MCF 10A (cell line): ENCODE measurements at places on chromosomes 12 and 14. TPM values are rescaled to one million over a fixed set of nuclear protein-coding genes. Genes with fewer than 3 reads are reported as not detected.
A peak's percentile ranks its signal among the peaks of the same experiment; 100 is the strongest.

GRCh38 chr12:80781313-80781712 is 64.6 kb downstream of the MYF5 start:
- no peak overlapping the region for H3K27ac ChIP-seq
- no peak overlapping the region for H3K4me3 ChIP-seq
- no peak for DNase-seq

- H3K27ac ChIP-seq, result no peak overlapping the region
- H3K36me3 ChIP-seq, result peaks cover 56% of the 10 kb centered on the region
These were observed 34.2 kb downstream of the DHX37 start for GRCh38 chr12:124954771-124955170.

DNA sequence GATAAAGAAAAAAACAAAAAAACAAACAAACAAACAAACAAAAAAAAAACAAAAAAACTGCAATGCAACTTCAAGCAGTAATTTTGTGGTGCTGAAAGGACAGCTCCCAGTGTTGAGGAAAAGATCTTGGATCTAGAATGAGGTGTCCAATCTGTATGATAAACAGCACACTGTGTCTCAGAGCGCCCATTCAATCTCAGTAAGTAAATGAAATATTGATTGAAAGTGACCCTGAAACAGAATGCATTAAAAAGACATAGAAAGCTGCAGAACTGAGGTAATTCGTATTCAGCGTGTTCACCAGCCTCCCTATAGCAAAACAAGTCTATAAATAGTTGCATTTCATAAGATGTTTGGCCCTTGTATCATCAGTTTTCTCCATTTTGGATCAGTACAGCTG is 153.0 kb downstream of the NOVA1 start:
- no peaks in the 10 kb centered on the region for H3K27me3 ChIP-seq
- H3K4me3 ChIP-seq, result no peak overlapping the region
- no peaks in the 10 kb centered on the region for H3K4me1 ChIP-seq

- no peaks in the 10 kb centered on the region for H3K36me3 ChIP-seq
- H3K4me3 ChIP-seq, result no peak overlapping the region
- peaks cover 24% of the 10 kb centered on the region for H3K4me1 ChIP-seq
- DNase-seq, result peak; percentile 26
- no peak overlapping the region for H3K27ac ChIP-seq
- no peaks in the 10 kb centered on the region for H3K27me3 ChIP-seq
These were observed 53.7 kb upstream of the DYRK2 start for GRCh38 chr12:67594888-67595287.

- peak overlapping the region; percentile 95 for H3K27ac ChIP-seq
- no peaks in the 10 kb centered on the region for H3K36me3 ChIP-seq
- H3K4me1 ChIP-seq, result peaks cover 17% of the 10 kb centered on the region
These were observed 243.5 kb upstream of the NOVA1 start for GRCh38 chr14:26841326-26841725.

DNA sequence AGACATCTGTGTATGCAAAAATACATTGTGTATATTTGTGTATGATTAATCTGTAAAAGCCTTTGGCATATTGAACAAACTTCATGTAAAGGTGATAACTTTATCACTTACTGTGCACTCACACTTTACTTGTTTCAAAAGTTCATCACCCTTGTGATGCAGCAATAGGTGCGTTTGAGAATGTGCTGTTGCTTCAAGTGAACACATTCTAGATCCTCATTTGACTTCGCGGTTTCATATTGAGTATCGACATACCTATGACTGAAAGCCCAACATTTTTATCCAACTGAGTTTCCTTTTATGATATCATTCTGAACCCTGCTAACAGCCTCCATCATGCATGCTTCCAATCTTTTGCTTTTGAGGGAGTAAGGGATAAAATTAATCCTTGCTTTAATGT is 1086.9 kb downstream of the TMEM121 start:
- DNase-seq, result no peak
- H3K4me3 ChIP-seq, result no peak overlapping the region
- H3K27me3 ChIP-seq, result peaks cover 61% of the 10 kb centered on the region
- H3K4me1 ChIP-seq, result no peaks in the 10 kb centered on the region
- no peaks in the 10 kb centered on the region for H3K36me3 ChIP-seq

- H3K4me3 ChIP-seq, result no peak overlapping the region
- DNase-seq, result no peak
- H3K27me3 ChIP-seq, result no peaks in the 10 kb centered on the region
These were observed 464.0 kb downstream of the RAD51B start for GRCh38 chr14:68283378-68284123.

- no peaks in the 10 kb centered on the region for H3K4me1 ChIP-seq
- no peak for DNase-seq
- H3K27me3 ChIP-seq, result no peaks in the 10 kb centered on the region
- no peak overlapping the region for H3K4me3 ChIP-seq
These were observed 233.5 kb downstream of the EFCAB11 start for GRCh38 chr14:89720741-89721729.

DNA sequence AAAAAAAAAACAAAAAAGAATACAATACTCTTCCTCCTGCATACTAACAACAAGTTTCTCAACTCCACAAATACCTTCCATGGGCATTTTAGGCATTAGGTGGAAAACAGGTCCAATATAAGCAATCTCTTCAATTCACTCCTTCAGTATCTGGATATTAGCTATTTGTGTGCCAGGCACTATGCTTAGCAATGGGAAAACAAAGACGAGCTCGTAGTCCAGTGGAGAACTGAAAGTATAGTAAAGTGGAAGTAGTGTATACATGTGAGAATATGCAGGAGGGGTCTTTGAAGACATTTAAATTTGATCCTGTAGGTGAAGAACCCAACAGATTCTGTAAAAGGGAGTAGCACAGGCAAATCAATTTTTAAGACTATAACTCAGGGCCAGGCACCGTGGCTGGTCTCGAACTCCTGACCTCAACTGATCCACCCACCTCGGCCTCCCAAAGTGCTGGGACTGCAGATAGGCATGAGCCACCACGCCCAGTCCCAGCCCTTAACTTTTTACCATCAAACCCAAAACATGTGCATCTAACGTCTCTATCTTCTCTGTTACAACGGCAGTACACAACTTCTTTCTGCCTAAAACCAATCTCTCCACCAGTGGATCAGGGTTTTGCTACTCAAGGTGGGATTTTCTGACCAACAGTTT is 10.6 kb downstream of the HECTD1 start:
- H3K4me3 ChIP-seq, result no peak overlapping the region
- no peak for DNase-seq
- peaks cover 27% of the 10 kb centered on the region for H3K4me1 ChIP-seq
- H3K27me3 ChIP-seq, result no peaks in the 10 kb centered on the region

GRCh38 chr12:1879633-1880032 is 38.8 kb downstream of the CACNA2D4 start:
- no peak for DNase-seq
- no peak overlapping the region for H3K27ac ChIP-seq
- no peaks in the 10 kb centered on the region for H3K36me3 ChIP-seq
- H3K27me3 ChIP-seq, result peaks cover 64% of the 10 kb centered on the region
- H3K4me1 ChIP-seq, result no peaks in the 10 kb centered on the region
- H3K4me3 ChIP-seq, result no peak overlapping the region

DNA sequence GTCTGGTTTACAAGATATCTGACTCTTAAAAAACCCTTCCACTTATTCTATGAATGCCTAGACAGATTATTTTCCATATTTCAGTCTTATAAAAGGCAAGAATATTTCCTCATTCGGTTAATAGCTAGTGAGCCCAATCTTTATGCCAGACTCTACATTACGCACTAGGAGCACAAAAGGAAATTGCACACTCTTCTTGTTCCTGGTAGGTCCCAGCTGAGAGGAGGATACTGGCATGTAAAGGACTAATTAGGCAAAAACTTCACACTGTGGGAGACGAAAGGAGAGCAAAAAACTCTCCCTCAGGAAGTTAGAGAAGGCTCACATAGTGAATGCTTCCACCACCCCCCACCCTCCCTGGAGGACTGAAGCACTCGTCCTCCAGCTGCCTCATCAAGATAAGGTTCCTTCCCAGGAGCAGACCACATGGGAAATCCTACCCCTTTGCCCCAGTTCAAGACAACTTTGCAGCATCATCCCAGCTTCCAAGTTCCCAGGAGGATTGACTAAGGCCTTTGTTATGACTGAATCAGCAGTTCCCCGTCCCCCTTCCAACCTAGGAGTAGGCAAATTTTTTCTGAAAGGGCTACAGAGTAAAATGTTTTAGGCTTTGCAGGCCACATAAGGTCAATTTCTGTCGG is 14.5 kb downstream of the CAPZA3 start:
- H3K27ac ChIP-seq, result no peak overlapping the region
- no peaks in the 10 kb centered on the region for H3K36me3 ChIP-seq
- no peaks in the 10 kb centered on the region for H3K4me1 ChIP-seq
- no peaks in the 10 kb centered on the region for H3K27me3 ChIP-seq
- H3K4me3 ChIP-seq, result no peak overlapping the region
- DNase-seq, result peak; percentile 31

DNA sequence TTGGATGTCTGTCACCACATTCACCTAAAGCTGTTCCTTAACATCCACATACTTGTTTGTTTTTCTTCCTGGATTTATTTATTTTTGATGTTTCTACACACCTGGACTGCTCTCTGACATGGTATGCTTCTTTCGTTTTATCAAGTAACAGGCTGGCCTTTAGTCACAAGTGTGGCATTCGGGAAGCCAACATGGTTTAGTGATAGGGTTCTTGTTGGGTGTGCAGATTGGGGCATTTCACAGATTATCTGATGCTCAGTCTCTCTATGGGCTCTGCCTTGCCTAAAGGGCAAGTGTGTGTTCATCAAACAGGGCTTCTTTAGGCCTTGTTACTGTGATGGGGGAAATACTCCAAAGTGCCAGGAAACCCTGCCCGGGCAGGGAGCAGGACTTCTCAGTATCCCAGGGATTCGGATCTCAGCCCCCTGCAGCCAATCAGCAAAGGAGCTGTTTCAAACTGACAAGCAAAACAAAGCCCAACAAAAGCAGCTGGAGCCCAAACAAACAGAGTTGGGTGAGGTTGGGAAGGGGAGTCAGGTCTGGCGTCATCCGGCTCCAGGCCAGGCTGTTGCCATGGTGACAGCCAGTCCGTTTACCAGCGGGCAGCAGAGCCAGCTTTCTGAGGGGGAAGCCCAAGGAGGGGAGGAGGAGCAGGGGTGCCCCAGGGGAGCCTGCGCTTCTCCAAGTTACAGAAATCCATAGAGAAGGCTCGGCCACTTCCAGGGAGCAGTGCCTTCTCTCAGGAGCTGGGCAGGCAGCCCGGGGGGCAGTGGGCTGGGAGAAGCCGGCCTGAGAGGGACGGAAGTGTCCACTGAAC is 31.9 kb downstream of the FOS start:
- H3K36me3 ChIP-seq, result no peaks in the 10 kb centered on the region
- peaks cover 27% of the 10 kb centered on the region for H3K4me1 ChIP-seq
- H3K27me3 ChIP-seq, result no peaks in the 10 kb centered on the region
- DNase-seq, result peak; percentile 66
- no peak overlapping the region for H3K4me3 ChIP-seq

- H3K4me1 ChIP-seq, result no peaks in the 10 kb centered on the region
- no peak for DNase-seq
- H3K4me3 ChIP-seq, result no peak overlapping the region
These were observed 8.6 kb downstream of the SLC38A6 start for GRCh38 chr14:60989599-60989998.

DNA sequence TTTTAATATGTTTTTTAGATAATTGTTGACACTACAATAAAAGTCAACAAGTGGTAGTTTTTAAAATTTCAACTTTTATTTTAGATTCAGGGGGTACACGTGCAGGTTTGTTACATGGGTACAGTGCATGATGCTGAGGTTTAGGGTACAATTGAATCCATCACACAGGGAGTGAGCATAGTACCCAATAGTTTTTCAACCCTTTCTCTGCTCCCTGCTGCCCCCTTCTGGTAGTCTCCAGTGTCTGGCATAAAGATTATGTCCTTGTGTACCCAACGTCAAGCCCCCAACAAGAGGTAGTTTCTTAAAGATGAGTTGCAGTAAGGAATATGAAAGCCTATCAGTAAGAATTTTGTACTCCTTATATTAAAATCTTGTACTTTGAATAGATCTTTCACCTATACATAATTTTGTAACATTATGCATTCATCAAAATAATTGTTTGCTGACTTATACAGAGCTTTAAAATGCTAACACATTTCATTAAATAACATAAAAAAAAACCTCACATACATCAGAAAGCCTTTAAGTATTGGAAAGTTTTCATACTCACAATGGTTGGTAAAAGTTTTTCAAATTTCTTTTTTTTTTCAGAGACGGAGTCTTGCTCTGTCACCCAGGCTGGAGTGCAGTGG is 5.4 kb upstream of the RALGAPA1 start:
- H3K4me3 ChIP-seq, result no peak overlapping the region
- H3K36me3 ChIP-seq, result no peaks in the 10 kb centered on the region
- peaks cover under 1% of the 10 kb centered on the region for H3K4me1 ChIP-seq
- H3K27me3 ChIP-seq, result no peaks in the 10 kb centered on the region

DNA sequence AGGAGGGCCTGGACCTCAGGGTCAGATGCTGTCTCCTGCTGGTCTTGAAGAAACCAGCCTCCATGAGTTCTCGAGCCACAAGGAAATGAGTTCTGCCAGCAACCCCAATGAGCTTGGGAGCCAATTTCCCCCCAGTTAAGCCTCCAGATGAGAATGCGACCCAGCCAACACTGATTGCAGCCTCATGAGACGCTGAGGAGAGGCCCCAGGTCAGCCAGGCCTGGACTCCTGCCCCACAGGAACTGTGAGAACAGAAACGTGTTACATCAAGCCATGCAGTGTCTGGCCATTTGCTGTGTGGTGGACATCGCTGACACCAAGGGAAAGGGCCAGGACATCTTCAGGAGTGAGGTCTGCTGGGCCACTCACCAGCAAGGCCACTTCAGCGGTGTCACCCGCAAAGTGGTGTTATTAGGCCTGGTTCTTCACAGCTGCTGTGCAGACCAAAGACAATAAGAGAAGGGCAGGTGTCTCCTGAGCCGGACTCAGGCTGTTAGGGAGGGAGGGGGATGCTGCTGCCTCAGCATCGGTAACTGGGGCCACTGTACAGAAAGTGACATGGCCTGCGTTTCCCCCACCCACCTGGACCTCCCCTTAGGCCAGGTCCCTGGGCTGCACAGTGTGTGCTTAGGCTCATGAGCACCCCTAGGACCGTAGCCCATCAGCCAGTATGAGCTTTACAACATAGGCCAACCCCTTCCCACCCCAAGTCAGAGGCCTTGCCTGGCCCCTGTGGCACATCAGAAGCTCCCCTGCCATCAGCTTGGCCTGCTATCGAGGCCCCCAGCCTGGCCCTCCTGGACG is 272.4 kb upstream of the RTL1 start:
- no peak overlapping the region for H3K4me3 ChIP-seq
- H3K27me3 ChIP-seq, result no peaks in the 10 kb centered on the region
- no peaks in the 10 kb centered on the region for H3K36me3 ChIP-seq
- no peak for DNase-seq
- H3K4me1 ChIP-seq, result peaks cover 5% of the 10 kb centered on the region
- no peak overlapping the region for H3K27ac ChIP-seq

GRCh38 chr12:82437744-82438143 is 79.4 kb downstream of the METTL25 start:
- no peak overlapping the region for H3K4me3 ChIP-seq
- DNase-seq, result no peak
- peaks cover 9% of the 10 kb centered on the region for H3K4me1 ChIP-seq
- peaks cover 19% of the 10 kb centered on the region for H3K36me3 ChIP-seq

HOXC11 gene
- 1.2 and 1.6 TPM in 2 replicates for total RNA-seq

BTBD7 gene
- 32.5 and 45.4 TPM in 2 replicates for total RNA-seq

PRR4 gene
- total RNA-seq, result 4.6 and 7.7 TPM in 2 replicates

GPD1 gene
- 0.37 and 0.74 TPM in 2 replicates for total RNA-seq

ITGB7 gene
- 1.0 and 1.1 TPM in 2 replicates for total RNA-seq

RTL1 gene
- not detected in 2 replicates for total RNA-seq

OR4E2 gene
- total RNA-seq, result not detected in 2 replicates
